ENCODE measurements at places on chromosomes 3 and 15. TPM values are rescaled to one million over a fixed set of nuclear protein-coding genes. Genes with fewer than 3 reads are reported as not detected.

TIGIT gene
- not detected for total RNA-seq

PIERCE2 gene
- 0.89 TPM for total RNA-seq

ZFYVE19 gene
- total RNA-seq, result 19.3 TPM

GMNC gene
- 0.30 TPM for total RNA-seq

ZPLD1 gene
- 0.42 TPM for total RNA-seq

ARPIN gene
- total RNA-seq, result 8.6 TPM

CHRM5 gene
- total RNA-seq, result not detected

LSM3 gene
- 7.7 TPM for total RNA-seq

ELL3 gene
- 2.7 TPM for total RNA-seq

TRA2B gene
- total RNA-seq, result 139 TPM

PAQR5 gene
- total RNA-seq, result 0.09 TPM

MYL3 gene
- not detected for total RNA-seq

TEX55 gene
- not detected for total RNA-seq

SEMA3G gene
- total RNA-seq, result 0.09 TPM

GPX1 gene
- 152 TPM for total RNA-seq

LRRC3B gene
- total RNA-seq, result not detected

TGM4 gene
- not detected for total RNA-seq

TM4SF1 gene
- 17.5 TPM for total RNA-seq

GPR149 gene
- not detected for total RNA-seq

IL17RE gene
- 0.23 TPM for total RNA-seq

C15orf39 gene
- total RNA-seq, result 6.4 TPM

ENTPD3 gene
- total RNA-seq, result 0.14 TPM

ITPKA gene
- total RNA-seq, result 0.59 TPM

HRG gene
- total RNA-seq, result not detected

TMEM266 gene
- not detected for total RNA-seq

CDHR4 gene
- total RNA-seq, result not detected

C3orf62 gene
- total RNA-seq, result 1.5 TPM

GOLGA8J gene
- total RNA-seq, result not detected

C3orf22 gene
- not detected for total RNA-seq

CSTA gene
- 0.59 TPM for total RNA-seq

ACKR2 gene
- total RNA-seq, result not detected

GRAMD2A gene
- total RNA-seq, result 0.30 TPM
